ENCODE measurements at places on chromosomes 2 and 18. TPM values are rescaled to one million over a fixed set of nuclear protein-coding genes. Genes with fewer than 3 reads are reported as not detected.

Gene DLX1
- total RNA-seq = not detected

Gene CRYBA2
- not detected for total RNA-seq

Gene IL18RAP
- total RNA-seq = 0.11 TPM

Gene MBD2
- 26.8 TPM for total RNA-seq

Gene CPS1
- total RNA-seq = 24.3 TPM
